Cardiac muscle cell (in vitro differentiated cells and primary cell): ENCODE measurements at places on chromosomes 2 and 18.
A peak's percentile ranks its signal among the peaks of the same experiment; 100 is the strongest.

DNA sequence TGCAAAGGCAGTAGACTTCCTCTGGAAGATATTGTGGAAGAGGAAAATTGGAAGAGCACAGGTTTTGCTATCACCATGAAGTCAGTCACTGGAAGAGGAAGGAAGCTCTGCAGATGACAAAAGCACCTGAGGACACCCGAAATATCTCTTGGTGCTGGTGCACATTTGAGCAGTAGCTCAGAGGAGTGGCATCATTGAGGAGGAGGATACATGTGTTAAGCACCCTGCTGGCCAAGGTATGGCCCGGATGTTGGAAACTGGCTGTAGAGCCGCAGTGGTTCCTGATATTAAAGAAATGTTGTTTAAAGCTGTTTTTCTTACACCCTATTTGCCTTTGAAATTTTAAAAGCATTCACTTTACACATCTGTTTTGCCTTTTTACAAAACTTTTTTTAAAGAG lies 32.7 kb upstream of the SCYGR2 start:
- DNase-seq, result no peak

- no peak for DNase-seq
These were observed 136.8 kb downstream of the TMEM163 start for GRCh38 chr2:134581877-134582546.

DNA sequence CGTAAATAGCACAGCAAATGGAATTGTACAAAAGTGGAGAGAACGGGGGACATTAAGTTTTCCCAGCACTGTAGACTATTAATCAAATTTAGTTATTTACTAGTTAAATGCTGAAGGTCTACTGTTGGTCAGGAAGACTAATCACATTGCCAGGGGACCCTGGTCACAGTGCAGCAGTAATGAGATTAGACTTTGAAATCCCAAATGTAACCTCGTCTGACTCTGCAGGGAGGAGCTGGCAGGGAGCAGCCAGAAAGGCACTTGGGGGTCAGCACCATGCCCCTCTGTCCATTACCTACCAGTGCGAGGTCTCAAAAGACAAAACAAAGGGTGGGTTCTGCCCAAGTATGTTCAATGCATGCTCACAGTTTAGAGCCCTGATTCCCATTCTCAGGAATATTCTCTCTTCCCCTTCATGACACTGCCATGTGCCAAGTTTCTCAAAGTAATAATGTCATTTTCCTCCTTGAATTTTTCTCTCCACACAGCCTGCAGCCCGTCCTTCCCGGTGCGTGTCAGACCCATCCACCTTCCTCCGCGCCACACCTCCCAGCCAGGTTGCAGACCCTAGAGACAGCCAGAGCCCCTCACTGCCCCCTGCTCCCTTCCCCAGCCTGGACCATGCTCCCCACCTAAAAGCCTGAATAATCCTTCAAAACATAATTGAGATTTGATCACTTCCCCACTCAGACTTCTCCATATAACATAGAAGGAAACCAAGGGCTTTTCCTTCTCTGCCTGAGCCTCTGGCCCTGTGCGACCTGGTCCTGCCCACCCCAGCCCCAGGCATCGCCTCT lies 52.5 kb downstream of the TMEM18 start:
- no peak for DNase-seq

DNA sequence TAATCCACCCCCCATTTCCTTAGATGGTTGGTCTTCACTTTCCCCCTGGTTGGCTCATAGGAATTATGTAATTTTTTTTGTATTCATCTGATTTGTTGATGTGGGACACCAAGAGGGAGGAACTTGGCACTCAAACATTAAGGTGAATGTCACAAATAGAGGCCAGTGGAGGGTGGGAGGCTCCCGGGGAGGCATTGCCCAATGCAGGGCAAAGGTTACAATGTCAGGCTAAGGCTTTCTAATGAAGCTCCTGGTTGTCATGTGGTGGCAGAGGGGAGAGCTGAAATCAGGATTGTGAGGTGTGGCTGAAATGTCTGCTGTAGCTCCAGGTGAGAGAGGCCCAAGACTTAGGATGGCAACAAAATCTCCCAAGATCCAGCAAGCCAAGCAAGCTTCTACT lies 42.7 kb downstream of the MPHOSPH10 start:
- DNase-seq, result no peak

DNA sequence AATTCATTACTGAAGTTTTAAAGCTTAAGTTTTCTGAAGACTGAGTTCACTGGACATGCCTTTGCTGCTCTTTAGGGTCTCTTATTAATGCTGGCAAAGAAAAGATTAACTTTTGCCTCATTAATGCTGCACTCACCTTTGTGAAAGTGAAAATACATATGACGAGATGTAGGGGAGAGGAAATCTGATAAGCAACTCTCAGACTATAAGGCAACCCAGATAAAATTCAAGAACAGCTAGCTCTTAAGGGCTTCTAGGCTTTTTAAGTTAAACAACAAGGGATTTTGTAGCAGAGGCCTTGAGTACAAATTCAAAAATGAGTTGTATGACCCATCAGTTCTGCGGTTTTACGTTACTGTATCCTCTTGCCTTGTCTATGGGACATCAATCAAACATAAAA lies 143.7 kb downstream of the USP34 start:
- no peak for DNase-seq

- no peak for DNase-seq
These were observed 35.9 kb upstream of the MCFD2 start for GRCh38 chr2:46951290-46952064.

GRCh38 chr2:168433527-168433926 lies 22.5 kb upstream of the CERS6 start:
- no peak for DNase-seq

GRCh38 chr2:46400016-46400415 lies 79.3 kb upstream of the TMEM247 start:
- DNase-seq, result no peak

DNA sequence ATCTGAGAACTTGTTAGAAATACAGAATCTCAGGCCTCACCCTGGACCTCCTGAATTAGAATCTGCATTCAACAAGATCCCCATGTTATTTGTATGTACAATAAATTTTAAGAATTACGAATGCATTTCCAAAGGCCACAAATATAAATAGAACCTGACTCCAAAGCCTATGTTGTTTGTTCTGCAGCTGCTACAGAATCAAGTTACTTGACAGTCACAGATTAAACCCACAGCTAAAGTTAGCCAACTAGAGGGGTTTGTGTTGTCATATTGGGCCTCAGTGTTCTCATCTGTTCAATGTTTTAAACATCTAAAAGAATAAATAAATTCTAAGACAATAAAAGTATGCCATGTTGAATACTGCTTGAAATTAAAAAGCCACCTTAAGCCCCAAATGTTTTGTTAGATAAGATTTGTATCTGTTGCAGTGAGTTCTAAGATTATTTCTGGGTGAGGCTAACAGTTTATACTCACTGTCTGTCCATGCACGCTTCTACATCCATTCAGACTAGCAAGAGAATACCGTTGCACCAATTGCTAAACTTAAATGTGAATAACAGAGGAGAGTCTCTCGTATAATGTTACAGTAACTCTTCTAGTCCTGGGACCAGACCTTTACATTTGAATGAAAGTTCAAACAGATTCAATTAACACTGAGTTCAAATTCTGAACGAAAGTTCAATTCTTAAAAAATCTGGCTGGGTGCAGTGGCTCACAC lies 200.4 kb downstream of the MEMO1 start:
- no peak for DNase-seq

- no peak for DNase-seq
These were observed 19.2 kb upstream of the SIGLEC15 start for GRCh38 chr18:45806226-45806625.

DNA sequence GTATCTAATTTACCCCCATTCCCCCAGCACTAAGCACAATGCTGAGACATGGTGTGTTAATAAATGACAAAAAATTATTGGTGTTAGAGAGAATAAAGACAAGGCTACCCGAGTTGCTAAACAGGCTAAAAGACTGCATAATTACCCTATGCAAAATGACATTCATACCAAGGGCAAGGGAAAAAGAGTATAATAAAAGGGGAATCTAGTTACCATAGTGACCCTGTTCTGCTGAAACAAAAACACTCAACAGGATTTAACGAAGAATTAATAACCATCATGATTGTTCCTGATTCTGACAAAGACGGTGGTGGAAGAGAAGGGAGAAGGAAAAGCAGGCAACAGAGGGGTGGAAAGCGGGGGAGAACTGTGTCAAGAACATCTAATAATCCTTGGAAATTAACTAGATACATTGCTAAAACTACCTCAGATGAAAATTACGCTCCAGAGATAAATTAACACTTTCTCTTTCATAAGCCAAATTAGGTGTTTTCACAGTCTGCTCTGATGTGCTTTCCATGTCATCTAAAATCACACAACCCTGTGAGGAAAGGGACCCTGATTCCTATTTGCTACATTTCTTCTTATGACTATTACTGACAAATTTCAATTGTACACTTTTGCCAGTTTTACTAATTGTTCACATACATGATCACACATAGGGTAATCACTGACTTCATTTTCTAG lies 25.5 kb downstream of the TTR start:
- no peak for DNase-seq

GRCh38 chr2:201223089-201224073 lies 37.0 kb upstream of the CASP8 start:
- DNase-seq, result no peak

- DNase-seq, result no peak
These were observed 16.3 kb upstream of the HES6 start for GRCh38 chr2:238256111-238256510.

GRCh38 chr2:230797515-230798495 lies 66.9 kb upstream of the ITM2C start:
- DNase-seq, result no peak

GRCh38 chr2:219939647-219940046 lies 312.2 kb downstream of the SLC4A3 start:
- no peak for DNase-seq

DNA sequence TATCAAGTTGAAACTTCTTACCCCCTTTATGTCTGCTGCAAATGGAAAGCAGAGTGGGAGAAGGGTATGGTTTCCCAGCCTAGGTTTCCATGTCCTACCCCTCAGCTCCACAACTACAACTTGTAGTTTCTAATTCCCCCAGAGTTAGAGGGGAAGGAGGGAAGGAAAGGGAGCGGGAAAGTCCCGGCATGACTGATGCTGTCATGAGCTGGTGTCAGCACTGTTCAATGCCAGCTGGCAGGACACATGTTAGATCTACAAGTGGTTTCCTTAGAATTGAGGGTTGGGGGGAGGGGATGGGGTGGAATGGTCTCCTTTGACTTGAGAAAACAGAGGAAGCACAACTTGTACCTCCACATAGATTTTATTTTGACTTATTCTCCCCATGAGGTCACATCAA lies 194.0 kb downstream of the MBD2 start:
- no peak for DNase-seq

DNA sequence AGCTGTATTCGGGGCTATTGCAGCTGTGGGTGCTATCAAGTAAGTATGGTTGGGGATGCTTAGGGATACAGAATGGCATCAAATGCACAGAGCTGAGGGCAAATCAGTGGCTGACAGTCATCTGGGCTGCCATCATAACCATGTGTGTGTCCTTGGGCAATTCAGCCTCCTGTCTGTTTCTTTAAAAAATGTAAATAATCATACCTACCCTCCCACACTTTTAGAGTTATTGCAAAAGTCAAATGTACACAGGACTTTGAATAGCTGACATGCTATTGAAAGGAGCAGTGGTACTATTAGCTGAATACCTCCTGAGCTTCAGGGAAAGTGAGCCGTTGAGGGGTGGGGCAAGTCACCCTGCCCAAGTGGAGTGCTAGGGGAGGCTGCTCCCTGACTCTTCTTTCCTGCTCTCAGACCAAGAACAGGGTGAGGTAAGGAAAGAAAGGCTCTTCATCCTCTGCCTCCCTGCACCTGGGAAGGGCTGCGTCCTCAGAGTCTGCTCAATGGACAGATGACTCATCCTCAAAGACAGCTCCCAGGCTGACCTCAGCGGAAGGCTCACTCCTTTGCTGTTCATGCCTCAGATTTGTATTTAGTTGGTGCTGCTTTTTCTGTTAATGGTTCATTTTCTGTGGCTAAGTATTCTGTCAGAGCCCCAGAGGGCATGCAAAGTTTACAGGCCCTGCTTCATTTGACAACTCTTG lies 54.9 kb upstream of the BZW1 start:
- DNase-seq, result no peak

DNA sequence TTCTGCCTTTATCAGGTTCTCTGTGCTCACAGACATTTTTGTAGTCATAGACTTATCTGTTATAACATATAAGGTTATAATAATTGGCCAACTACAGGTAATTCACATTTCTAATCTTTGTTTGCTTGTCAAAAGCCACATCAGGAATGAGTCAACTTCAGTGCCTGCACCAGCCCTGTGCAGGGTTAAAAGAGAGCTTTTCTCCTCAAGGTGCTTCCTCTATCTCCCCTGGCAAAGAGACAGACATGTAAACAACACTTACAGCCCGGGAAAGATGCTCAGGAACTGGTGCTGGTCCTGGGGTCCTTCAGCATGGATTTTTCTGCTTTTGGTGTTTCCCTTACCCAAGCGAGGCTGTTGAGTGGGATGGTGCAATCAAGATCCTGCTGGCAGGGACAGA lies 7.7 kb upstream of the EHD3 start:
- DNase-seq, result no peak

DNA sequence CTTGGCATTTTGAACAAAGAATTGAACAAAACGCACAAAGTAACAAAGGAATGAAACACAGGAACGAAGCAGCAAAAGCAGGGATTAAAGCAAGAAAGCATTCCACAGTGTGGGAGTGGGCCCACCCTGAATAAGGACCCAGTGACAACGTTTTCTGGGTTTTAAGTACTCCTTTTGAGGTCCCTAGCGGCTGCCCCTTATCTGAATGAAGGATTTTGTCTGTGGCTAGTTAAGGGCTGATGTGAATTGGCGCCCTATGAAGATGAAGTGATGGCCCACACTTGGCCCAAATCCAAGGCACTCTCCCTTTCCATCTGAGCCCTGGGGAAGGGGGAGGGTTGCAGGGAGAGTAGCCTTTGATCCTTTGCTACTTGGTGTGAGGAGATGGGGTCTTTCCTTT lies 7.8 kb upstream of the CCDC141 start:
- no peak for DNase-seq

- no peak for DNase-seq
These were observed 175.4 kb downstream of the LCLAT1 start for GRCh38 chr2:30622452-30622851.

GRCh38 chr2:144959416-144959815 lies 439.5 kb upstream of the ZEB2 start:
- no peak for DNase-seq

DNA sequence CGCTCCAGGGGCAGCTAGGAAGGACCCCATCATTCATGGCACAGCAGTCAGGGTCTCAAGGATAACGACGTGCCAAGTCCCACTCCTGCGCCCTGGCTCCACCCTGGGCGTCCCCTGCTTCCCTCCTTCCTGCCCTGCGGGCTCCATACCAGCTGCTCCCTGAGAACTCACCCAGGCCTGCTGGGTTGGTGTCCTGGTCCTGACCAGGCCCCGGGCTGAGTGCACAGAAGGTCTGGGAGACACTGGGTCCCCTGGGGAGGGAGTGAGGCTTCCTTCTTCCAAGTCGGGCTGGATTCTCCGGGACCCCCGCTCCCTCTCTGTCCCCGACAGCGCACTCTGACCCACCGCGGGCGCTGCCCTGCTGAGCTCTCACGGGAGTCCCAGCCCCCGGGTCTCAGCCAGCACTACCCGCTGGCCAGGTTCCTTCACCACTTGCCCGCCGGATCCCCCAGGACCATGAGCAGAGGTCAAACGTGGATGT lies 160.2 kb downstream of the PXDN start:
- DNase-seq, result no peak

GRCh38 chr2:67032076-67032475 lies 365.1 kb upstream of the ETAA1 start:
- DNase-seq, result peak; percentile 63

GRCh38 chr18:9810299-9810698 lies 75.5 kb upstream of the TXNDC2 start:
- DNase-seq, result no peak

- DNase-seq, result no peak
These were observed 5.4 kb upstream of the KCNJ13 start for GRCh38 chr2:232781765-232782164.

- DNase-seq, result no peak
These were observed 60.5 kb downstream of the MERTK start for GRCh38 chr2:111958901-111959300.
